ENCODE measurements at places on chromosomes 3 and 15. TPM values are rescaled to one million over a fixed set of nuclear protein-coding genes. Genes with fewer than 3 reads are reported as not detected.

The HRG gene
- polyA plus RNA-seq = not detected

The CX3CR1 gene
- polyA plus RNA-seq = not detected

The UBA7 gene
- 33.7 TPM for polyA plus RNA-seq

The MKRN2OS gene
- polyA plus RNA-seq = not detected

The ACTC1 gene
- polyA plus RNA-seq = 0.68 TPM

The TMC3 gene
- polyA plus RNA-seq = not detected

The ONECUT1 gene
- polyA plus RNA-seq = not detected

The ZNF385D gene
- polyA plus RNA-seq = 10.2 TPM

- no peak for DNase-seq
- H3K36me3 ChIP-seq = no peaks in the 10 kb centered on the region
- no peak overlapping the region for H3K27ac ChIP-seq
These were observed 97.4 kb downstream of the CBLB start for GRCh38 chr3:105771392-105771791.

DNA sequence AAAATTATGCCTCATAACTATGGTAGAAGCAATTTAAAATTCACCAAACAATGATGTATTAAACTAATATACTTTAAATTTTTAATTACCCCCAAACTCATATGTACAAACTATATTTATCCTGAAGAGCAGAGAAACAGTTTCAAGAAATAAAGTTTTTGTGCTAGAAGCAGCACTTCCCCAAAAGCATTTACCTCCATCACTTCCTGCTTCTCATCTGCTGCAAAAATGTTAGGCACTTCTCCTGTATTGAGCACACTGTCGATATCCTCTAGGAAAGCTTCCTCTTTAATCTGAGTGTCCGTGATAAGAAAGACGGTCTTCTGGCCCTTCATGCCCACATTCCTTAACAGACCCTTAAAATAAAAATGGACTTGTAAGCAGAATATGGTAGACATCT is 101.5 kb upstream of the ASB14 start:
- H3K4me3 ChIP-seq = no peak overlapping the region
- DNase-seq = no peak
- H3K4me1 ChIP-seq = no peaks in the 10 kb centered on the region
- H3K36me3 ChIP-seq = no peaks in the 10 kb centered on the region
- no peak overlapping the region for H3K27ac ChIP-seq

DNA sequence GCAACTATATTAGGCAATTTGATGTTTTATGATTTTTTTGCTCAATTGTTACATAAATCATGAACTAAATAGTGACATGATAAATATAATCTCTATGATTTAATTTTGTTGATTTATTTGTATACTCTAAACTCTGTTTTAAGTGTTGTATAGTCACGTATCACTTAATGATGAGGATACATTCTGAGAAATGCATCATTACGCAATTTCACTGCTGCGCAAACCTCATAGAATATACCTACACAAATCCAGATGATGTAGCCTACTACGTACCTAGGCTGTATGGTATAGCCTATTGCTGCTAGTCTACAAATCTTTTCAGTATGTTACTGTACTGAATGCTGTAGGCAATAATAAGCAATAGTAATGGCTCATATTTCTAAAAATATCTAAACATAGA is 1029.8 kb downstream of the SI start:
- H3K4me1 ChIP-seq = no peaks in the 10 kb centered on the region
- no peak overlapping the region for H3K27ac ChIP-seq
- H3K4me3 ChIP-seq = no peak overlapping the region
- no peaks in the 10 kb centered on the region for H3K36me3 ChIP-seq
- no peak for DNase-seq

DNA sequence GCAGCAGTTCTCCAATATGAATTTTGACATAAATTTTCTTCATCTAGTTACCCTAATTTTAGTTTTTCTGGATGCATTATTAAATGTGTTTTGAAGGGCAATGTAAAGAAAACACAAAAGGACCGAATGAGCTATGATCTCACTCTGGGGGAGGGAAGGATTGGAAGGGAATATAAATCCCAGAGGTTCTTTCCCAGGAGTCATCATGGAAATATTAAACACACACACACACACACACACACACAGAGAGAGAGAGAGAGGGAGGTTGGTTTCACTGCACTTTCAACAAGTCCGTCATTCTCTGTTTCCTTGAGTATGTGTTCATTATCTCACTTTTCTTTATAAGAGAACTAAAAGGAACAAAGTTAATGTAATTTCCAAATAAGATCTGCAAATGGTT is 70.7 kb upstream of the DCBLD2 start:
- DNase-seq = peak; percentile 97
- H3K4me3 ChIP-seq = no peak overlapping the region
- H3K27me3 ChIP-seq = no peaks in the 10 kb centered on the region
- no peaks in the 10 kb centered on the region for H3K36me3 ChIP-seq
- peaks cover 16% of the 10 kb centered on the region for H3K4me1 ChIP-seq
- peak overlapping the region; percentile 86 for H3K27ac ChIP-seq

DNA sequence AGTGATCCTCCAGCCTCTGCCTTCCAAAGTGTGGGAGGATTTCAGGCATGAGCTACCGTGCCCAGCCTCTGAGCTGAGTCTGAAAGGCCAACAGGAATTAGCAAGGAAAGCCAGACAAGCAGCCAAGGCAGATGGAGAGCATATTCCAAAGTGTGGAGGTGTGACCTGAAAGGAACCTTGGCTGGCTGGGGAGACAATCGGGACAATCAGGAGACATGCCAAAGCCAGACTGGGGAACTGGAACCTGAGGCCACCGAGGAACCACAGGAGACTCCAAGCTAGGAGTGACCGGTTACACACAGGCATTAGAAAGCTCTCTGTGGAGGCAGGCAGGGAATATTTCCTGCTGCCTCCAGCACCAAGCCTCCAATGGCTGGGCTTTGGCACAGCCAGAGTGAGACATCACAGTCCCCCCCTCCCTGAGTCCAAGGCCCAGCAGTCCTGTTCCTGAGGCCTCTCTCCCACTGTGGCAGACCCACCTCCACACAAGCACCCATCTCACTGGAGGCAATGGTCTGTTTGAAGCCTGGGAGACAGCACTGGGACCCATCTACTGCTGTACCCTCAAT is 4.5 kb upstream of the C15orf39 start:
- no peak for DNase-seq
- peaks cover 17% of the 10 kb centered on the region for H3K27me3 ChIP-seq
- no peak overlapping the region for H3K4me3 ChIP-seq
- H3K36me3 ChIP-seq = no peaks in the 10 kb centered on the region
- H3K4me1 ChIP-seq = peaks cover 7% of the 10 kb centered on the region

DNA sequence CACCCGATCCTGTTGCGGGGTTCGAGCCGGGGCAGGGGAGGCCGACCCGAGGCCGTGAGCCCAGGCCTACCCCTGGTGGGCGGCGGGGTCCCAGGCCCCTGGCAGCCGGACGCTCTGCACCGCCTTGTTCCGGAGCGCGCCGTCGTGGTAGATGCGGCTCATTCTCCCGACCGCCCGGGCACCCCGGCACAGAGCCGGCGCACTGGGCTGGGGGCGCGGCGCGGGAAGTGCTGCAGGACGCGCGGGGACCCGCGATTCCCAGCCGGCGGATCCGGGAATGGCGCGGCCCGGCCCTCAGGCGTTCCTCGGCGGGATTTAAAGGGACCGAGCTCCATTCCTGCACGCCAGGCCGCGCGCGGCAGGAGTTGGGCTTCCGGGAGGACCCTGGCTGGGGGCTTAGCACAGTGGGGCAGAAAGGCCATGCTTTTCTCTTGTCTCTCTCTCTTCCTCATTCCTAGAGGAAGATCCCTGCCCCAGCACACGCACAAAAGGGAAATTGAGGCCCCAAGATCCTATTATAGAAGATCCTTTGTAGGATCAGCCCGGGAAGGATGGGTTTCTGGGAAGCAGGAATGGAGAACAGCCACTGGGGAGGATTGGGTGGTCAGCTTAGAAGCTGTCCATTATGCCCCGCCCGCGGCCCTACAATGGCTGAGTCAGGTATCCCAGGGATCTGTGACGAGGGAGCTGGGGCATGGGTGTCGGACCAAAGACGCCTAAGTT is at the start of gene ARPIN:
Gene ARPIN (minus strand): TSS at position 279 of the 723 bp plus-strand sequence. CDS start 117 bp downstream, at position 162.
- peak within 1 kb of the TSS; percentile 34 for H3K27ac ChIP-seq
- DNase-seq = peak; percentile 55
- peak within 1 kb of the TSS; percentile 75 for H3K4me3 ChIP-seq
- H3K36me3 ChIP-seq = peaks cover 3% of the 10 kb centered on the region
- no peaks in the 10 kb centered on the region for H3K27me3 ChIP-seq

- H3K4me1 ChIP-seq = no peaks in the 10 kb centered on the region
- no peak overlapping the region for H3K4me3 ChIP-seq
- no peaks in the 10 kb centered on the region for H3K36me3 ChIP-seq
- no peak for DNase-seq
- H3K27me3 ChIP-seq = no peaks in the 10 kb centered on the region
- no peak overlapping the region for H3K27ac ChIP-seq
These were observed 20.4 kb upstream of the AP3B2 start for GRCh38 chr15:82730022-82730530.

- H3K4me3 ChIP-seq = no peak overlapping the region
- DNase-seq = no peak
- no peaks in the 10 kb centered on the region for H3K36me3 ChIP-seq
- no peak overlapping the region for H3K27ac ChIP-seq
- no peaks in the 10 kb centered on the region for H3K4me1 ChIP-seq
These were observed 598.1 kb upstream of the CBLB start for GRCh38 chr3:106466881-106467280.

- no peaks in the 10 kb centered on the region for H3K36me3 ChIP-seq
- no peaks in the 10 kb centered on the region for H3K27me3 ChIP-seq
- no peak for DNase-seq
- H3K4me3 ChIP-seq = no peak overlapping the region
- no peak overlapping the region for H3K27ac ChIP-seq
- H3K4me1 ChIP-seq = peaks cover 3% of the 10 kb centered on the region
These were observed 3.0 kb upstream of the APH1B start for GRCh38 chr15:63274427-63274826.

DNA sequence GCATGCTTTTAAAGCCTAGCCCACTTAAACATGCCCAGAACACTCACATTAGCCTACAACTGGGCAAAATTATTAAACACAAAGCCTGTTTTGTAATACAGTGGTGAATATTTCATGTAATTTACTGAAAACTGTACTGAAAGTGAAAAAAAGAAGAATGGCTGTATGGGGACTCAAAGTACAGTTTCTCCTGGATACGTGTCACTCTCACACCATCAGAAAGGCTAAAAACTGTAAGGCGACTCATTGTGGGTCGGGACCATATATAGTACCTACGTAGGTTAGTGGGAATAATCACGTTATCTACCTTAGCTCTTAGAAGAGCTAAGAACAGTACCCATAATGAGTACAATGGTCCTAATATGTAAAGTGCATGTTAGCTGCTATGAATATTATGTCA is 80.2 kb upstream of the SPATA12 start:
- H3K27me3 ChIP-seq = no peaks in the 10 kb centered on the region
- no peaks in the 10 kb centered on the region for H3K36me3 ChIP-seq
- H3K4me1 ChIP-seq = peaks cover 12% of the 10 kb centered on the region
- peak overlapping the region; percentile 79 for H3K27ac ChIP-seq

GRCh38 chr15:87818756-87819155 is 437.8 kb downstream of the NTRK3 start:
- no peaks in the 10 kb centered on the region for H3K36me3 ChIP-seq
- no peak overlapping the region for H3K27ac ChIP-seq
- H3K4me1 ChIP-seq = peaks cover 6% of the 10 kb centered on the region
- DNase-seq = no peak

- peaks cover 3% of the 10 kb centered on the region for H3K4me1 ChIP-seq
- DNase-seq = peak; percentile 99
- no peaks in the 10 kb centered on the region for H3K27me3 ChIP-seq
- no peaks in the 10 kb centered on the region for H3K36me3 ChIP-seq
- H3K27ac ChIP-seq = peak overlapping the region; percentile 50
- no peak overlapping the region for H3K4me3 ChIP-seq
These were observed 5.6 kb upstream of the MFGE8 start for GRCh38 chr15:88918738-88919137.

DNA sequence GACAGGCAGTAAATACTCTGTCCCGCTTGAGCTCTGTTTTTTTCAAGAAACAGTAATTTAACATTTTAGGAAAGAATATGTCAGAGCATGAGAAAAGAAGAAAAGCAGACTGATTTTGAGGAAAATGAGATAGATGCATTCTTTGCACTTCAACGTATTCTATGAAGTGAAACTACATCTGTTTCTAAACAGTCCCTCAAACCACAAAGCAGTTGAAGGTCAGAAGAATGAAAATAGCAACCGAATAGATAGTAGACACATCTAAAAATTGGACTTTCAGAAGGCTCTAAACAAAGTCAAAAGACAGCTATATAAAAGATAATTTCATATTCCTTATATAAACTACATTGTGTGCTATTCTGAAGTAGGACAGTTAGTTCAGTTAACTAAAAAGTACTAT is 172.6 kb upstream of the LRRC3B start:
- no peaks in the 10 kb centered on the region for H3K27me3 ChIP-seq
- H3K4me1 ChIP-seq = no peaks in the 10 kb centered on the region
- H3K36me3 ChIP-seq = no peaks in the 10 kb centered on the region
- DNase-seq = no peak
- H3K27ac ChIP-seq = no peak overlapping the region

- H3K36me3 ChIP-seq = no peaks in the 10 kb centered on the region
- DNase-seq = peak; percentile 29
- no peak overlapping the region for H3K27ac ChIP-seq
- H3K4me1 ChIP-seq = no peaks in the 10 kb centered on the region
- H3K27me3 ChIP-seq = no peaks in the 10 kb centered on the region
These were observed 109.6 kb upstream of the UMPS start for GRCh38 chr3:124620600-124621063.

DNA sequence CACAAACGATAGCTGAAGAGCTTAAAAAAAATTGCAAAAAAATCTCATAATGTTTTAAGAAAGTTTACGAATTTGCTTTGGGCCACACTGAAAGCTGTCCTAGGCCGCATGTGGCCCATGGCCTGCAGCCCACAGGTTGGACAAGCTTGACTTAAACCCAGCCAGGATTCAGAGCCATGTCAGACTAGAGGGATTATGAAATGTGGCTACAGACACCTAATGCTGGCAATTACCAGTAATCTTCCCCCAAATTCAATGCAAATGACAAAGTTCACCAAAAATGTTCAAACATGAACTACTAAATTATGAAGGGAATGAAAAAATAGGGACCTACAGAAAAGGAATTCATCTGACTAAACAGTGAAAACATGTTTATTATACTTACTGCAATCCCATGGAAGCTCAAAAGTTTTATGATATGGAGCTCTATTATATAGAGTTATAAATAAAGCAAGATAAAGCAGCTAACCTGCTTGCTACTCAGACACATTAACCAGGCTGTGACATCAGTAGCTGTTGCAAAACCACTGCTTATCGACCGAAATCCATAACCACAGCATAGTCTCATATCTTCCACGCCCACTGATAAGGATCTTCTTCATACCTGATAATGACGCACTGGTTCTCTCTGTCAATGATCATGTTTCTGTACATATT is 49.2 kb downstream of the LDHAL6B start:
- peaks cover 2% of the 10 kb centered on the region for H3K36me3 ChIP-seq
- H3K4me1 ChIP-seq = no peaks in the 10 kb centered on the region
- no peak overlapping the region for H3K27ac ChIP-seq

GRCh38 chr15:60751985-60752952 is 273.3 kb upstream of the ICE2 start:
- H3K36me3 ChIP-seq = no peaks in the 10 kb centered on the region
- H3K4me1 ChIP-seq = no peaks in the 10 kb centered on the region
- peak; percentile 62 for DNase-seq
- H3K27me3 ChIP-seq = no peaks in the 10 kb centered on the region
